ENCODE measurements at places on chromosomes 11 and 22.

GRCh38 chr11:90241414-90241813, 18.6 kb upstream of the CHORDC1 start:
- DNase-seq: no peak

DNA sequence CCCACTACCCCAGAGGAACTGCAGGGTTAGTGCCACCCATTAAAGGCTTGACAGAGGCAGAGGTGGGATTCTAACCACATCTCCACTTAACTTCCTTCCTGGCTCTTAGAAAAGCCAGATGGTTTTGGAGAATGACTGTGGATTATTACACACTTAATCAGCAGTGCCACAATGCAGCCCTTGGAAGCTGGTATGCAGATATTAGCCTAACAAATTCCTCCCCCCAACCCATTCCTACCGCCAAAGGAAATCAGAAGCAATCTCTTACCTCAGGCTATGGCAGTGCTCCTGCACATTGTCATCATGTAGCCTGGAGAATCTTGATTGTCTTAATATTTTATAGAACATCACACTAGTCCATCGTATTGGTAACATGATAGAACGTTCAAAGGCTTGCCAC, 23.2 kb upstream of the NRGN start:
- no peak for DNase-seq

- no peak for DNase-seq
Observed at GRCh38 chr11:45048313-45048841, 97.7 kb upstream of the TP53I11 start.

DNA sequence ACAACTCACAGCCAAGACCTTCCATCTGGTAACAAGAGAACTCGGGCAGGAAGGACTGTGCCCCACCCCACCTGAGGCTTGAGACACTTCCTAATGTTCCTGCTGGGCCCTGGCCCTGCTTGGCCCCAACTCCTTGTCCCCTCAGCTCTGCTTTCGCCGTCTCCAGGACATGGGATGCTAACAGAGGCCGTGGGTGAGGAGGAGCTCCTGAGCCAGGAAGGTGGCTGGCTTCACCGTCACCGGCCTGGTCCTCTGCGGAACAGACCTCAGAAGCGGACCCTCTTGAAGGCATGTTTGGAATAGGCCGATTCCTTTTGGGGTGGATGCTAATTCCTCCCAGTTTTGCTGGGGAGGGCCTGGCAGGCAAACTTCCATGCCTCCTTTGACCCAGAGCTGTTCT, 154.3 kb downstream of the CACNA1I start:
- no peak for DNase-seq

DNA sequence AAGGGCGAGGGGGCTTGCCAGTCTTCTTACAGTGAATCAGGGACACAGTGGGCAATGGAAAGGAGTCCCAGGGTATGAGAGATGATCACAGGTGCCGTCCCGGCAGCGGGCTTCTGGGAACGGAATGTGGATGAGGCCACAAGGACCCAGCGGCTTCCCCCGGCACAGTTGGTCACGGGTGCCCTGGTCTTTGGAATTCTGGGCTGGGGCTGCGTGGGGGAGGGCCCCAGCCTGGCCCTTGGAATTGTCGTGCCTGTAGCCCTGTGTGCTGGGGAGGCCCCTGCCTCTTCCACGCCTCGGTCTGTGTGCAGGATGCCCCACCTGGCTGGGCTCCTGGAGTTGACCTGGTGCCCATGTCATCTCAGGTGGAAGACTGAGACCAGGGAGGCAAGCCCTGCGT, 76.6 kb downstream of the FBLN1 start:
- no peak for DNase-seq

GRCh38 chr22:39601180-39601535, 30.6 kb downstream of the CACNA1I start:
- DNase-seq: no peak

- no peak for DNase-seq
Observed at GRCh38 chr11:72309641-72310040, 65.7 kb upstream of the PHOX2A start.

DNA sequence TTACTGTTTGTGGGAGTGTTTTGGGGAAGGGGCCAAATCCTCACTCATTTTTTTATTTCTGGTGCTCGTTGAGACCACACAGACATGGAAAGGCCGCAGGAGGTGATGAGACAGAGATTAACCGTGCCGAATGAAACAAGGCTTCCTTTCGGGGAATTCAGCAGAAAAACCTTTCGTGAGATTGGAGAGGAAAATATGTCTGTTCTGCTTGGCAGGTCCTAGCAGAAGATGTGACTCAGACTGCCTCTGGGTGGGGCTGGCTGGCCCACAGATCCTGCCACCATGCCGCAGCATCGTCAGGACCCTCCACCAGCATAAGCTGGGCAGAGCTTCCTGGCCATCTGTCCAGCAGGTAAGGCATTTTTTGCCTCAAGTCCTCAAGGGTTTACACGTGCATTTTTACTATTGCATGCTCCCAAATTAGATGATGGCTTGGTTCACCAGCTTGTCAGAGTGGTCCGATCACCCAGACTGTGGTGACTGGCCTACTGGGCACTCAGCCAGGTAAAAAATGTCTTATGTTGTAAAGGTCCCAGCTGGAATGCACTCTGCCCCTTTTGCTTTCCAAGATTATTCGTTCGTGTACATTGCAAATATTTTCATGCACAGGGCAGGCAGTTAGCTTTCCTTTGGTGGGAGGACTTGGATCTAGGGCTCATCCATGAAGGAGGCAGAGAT, 1.5 kb downstream of the DDB2 start:
- peak; percentile 92 for DNase-seq

DNA sequence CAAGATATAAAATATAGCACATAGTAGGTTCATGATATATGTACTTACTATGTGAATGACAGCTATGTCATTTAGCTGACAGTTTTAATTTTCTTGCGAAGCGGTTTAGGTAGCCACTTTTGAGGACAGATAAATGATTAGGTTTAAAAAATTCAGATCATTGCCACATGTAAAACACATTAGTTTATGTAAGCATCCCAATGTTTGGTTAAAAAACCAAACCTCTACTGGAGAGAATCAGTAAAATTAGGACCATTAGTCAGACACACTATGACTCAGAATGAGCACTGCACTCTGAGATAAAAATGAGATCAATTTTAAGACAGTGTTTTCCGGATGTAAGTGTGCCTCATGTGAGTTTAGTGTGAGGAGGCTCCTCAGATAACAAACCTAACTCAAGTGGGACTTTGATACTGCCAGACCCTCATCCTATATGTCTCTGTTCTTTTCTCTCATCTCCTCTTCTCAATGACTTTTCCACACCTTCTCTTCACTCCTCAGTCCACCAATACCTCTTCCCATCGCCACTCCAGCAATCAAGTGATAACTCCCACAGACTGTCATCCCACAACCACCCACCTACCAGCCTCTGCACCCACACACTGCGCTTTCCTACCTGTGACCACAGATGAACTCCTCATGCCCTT, 6.8 kb upstream of the OR2AT4 start:
- DNase-seq: peak; percentile 20

DNA sequence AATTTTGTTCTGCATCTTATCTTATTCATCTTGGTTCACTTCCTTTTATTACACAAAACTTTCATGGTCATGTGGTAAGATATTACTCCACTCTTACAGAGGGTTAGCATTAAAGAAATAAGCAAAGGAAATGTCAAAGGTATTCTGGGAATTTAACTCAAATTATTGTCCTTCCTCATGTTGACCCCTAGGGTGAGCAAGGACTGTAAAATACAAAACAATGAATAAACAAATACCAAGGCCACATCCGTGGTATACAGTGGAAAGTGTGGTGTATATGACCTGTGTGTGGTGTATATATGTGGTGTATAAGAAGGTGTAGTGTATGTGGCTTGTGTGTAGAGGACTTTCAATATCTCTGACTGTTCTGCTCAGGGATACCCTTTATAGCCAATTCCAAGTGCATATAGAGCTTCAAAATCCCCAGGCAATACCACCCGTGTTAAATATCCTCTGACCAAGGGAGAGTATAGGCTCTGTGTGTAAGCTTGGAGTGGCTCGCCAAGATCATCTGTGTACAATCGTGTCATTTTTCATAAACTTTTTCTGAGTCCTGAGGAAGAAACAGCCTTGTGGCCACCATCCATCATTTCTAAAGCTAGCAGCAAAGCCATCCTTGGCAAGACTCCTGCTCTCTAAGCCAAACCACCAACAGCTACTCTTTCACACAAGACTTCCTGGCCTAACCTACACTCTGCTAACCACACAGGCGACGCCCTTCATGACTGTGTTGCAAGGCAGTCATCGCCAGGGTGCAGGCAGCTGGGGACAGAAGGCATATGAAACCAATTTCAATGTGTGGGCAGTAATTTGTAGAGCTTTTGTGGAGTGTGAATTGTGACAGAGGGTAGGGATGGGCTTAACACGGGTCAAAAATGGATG, 548.0 kb downstream of the ETS1 start:
- peak; percentile 47 for DNase-seq

GRCh38 chr11:16448123-16448717, 91.9 kb upstream of the SOX6 start:
- DNase-seq: no peak

DNA sequence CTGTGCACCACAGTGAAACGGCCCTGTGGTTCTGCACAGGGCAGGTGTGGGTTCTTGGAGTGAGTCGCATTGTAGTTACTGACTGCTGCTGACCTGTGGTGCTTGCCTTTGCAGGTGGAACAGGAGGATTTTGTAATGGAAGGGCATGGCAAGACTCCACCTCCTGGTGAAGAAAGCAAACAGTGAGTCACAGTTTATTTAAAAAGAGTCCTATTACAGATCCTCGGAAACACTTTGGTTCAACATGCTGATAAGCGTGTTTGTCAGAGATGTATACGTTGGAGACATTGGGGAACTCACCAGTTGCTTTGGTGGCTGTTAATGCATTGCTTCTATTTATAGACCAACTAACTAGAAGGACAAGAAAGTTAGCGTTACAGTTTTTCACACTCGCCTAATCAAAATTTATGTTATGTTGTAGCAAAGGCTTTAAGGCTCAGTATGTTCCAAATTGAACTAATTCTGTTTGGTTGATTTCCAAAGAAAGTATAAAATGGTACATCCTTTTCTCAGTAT, 21.7 kb upstream of the TNRC6B start:
- DNase-seq: peak; percentile 20

Measured in amniotic stem cell (primary cell).